ENCODE measurements at places on chromosomes 6 and 20. TPM values are rescaled to one million over a fixed set of nuclear protein-coding genes. Genes with fewer than 3 reads are reported as not detected.

- DNase-seq: no peak
These were observed 23.7 kb upstream of the MRGBP start for GRCh38 chr20:62772619-62772989.

DNA sequence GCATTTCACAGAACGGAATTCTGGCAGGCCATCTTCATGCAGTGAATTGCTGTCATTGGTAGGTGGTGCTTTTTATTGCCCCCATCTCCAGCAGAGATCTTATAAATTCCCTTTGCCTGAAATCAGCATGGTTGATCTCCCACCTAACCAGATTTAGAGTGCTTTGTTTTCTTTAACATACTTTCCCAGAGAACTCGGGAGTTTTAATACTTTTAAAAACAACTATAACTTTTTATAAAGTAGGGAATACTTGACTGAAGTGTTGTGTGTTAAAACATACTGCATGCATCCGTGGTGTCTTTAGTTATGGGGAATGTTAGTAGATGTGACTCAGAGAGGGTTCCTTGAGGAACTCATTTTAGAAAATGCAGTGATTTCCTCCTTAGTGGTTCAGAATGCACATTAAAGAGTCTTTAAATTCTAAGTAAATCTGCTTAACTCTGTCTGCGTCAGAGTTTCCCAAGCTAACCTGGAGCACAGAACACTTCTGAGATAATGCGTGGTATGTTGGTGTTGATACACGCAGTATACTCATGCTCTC, 54.9 kb downstream of the AKAP12 start:
- DNase-seq: no peak

SLC17A1 gene
- total RNA-seq: not detected

DNA sequence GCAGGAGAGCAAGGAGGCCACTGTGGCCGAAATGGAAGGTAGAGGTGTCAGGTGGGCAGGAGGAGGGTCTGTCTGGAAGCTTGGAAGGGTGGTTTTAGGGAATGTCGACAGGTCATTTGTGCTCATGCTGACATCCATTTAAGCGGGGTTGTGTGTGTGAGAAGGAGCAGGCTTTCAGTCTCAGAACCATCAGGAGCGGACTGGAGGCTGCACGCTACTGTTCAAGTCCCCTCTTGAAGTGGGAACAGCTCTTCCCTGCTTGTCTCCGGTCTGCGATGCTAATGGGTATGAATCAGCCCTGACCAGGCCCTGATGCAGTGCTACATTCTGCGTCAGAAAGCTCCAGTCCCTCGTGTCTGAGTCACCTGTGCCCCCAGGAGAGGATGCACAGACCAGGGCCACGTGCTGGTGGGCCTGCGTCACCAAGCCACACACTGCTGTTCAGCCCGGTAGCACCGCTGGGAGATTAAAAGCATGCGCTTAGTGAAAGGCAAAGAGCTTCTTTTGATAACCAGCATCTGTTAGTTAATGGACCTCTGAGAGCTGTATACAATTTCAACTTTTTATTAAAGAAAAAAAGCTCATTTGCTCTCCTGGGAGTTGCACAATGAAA, 58.0 kb downstream of the APCDD1L start:
- no peak for DNase-seq

GRCh38 chr6:36430351-36430750, 12.3 kb downstream of the PXT1 start:
- DNase-seq: no peak

DNA sequence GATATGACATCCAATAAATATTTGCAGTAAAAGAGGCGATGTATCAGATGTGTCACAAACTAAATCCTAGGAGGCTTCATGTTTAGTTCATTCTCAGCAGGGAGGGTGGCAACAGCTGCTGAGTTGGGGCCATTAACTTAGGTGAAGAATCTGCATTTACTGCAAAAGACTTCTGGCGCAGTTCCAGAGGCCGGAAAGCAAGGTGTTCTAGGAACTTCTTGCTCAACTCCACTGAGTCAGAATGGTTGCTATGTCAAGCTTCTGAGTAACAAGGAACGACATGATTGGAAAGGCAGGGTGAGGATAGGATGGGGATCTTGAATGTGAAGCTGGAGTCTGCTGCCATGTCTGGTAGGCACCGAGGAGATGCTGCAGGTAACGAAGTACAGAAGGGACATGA, 11.7 kb downstream of the ADNP start:
- no peak for DNase-seq

MYB gene
- 8.4 TPM for total RNA-seq

Measured in activated naive CD8-positive, alpha-beta T cell treated with anti-CD3 and anti-CD28 coated beads, Interleukin-2, amount 10 ng/mL, durations not matched to agents 7 days and 5 days (primary cell).